ENCODE measurements at places on chromosomes 2 and 18.
A peak's percentile ranks its signal among the peaks of the same experiment; 100 is the strongest.

DNA sequence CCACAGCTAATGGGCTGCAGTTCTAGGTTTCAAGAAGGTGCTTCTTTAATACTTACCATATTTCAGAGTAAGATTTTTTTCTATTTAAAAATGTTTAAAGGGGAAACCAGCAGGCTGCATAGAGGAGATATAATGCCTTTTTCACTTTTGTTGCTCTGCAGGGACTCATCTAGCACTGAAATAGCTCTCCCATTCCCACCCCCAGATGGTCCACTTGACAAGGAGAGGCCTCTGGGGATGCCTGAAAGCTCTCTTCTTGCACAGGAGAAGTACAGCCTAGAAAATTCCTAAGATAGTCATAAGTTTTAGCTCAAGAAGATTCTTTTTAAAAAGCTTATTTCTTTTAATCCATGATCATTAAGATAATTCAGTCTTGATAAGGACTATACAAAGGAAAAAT lies 126.4 kb downstream of the CDH2 start:
- no peak for DNase-seq

GRCh38 chr2:219490600-219491130 lies 8.0 kb upstream of the GMPPA start:
- no peak for DNase-seq

GRCh38 chr2:218081695-218082094 lies 12.6 kb downstream of the RUFY4 start:
- no peak for DNase-seq

DNA sequence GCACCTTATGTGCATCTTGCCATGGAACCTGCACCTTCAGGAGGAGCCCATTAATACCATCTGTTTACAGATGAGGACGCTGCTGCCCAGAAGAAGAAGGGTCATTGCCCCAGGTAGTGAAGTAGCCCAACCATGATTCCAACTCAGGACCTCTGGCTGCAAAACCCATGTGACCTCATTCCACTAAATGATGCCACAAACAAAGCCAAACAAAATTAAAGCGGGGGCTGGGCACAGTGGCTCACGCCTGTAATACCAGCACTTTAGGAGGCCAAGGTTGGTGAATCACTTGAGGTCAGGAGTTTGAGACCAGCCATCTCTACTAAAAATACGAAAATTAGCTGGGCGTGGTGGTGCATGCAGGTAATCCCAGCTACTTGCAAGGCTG lies 202.1 kb downstream of the EIPR1 start:
- no peak for DNase-seq

DNA sequence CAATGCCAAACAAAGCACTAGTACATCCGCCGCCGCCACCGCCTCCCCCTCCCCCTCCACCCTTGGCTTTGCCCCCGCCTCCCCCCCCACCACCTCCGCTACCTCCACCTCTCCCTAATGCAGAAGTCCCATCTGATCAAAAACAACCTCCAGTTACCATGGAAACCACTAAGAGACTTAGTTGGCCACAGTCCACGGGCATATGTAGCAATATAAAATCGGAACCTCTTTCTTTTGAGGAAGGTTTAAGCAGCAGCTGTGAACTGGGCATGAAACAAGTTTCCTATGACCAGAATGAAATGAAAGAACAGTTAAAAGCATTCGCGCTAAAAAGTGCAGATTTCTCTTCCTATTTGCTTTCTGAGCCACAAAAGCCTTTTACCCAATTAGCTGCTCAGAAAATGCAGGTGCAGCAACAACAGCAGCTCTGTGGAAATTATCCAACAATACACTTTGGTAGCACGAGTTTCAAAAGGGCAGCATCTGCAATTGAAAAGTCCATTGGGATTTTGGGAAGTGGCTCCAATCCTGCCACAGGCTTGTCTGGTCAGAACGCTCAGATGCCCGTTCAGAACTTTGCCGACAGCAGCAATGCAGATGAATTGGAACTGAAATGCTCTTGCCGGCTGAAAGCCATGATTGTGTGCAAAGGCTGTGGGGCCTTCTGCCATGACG lies 168.0 kb downstream of the ASXL3 start:
- DNase-seq = no peak

DNA sequence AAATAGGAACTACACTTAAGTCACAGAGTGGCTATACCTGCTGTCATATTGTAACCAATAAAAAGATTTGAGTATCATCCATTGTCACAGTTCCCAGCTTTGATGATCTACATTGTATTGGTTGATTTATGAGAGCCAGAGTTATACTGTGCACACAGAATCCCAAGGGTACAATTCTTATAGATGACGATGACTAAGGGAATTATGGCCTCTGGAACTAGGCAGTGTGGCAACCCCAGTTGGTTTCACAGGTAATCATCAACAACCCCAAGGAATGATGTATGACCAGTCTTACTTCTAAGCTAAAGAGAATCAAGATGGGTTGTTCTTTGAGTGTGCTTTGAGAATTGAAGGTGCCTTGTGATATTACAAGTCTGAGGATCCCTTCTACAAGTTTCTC lies 217.3 kb downstream of the ETAA1 start:
- no peak for DNase-seq

GRCh38 chr2:48734576-48735303 lies 20.8 kb downstream of the LHCGR start:
- DNase-seq = no peak

GRCh38 chr2:211516537-211516936 lies 960.1 kb downstream of the CPS1 start:
- no peak for DNase-seq

DNA sequence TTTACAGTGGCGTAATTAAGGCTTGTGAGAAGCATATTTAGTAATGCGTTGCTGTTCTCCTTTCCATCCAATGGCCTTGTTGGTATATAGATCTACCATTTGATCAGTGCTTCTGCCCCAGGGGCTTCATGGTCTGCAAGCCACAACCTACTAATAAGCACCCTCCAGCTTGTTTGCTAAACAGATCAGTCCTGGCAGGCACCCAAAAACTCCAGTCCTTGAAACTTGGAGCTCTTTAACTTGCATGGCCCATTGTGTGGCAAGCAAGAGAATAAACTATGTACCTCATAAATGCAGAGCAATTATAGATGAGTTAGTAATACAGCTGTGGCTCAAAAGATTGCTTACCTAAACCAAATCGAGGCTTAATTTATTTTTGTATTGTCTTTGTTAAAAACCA lies 158.5 kb downstream of the FTCDNL1 start:
- no peak for DNase-seq

DNA sequence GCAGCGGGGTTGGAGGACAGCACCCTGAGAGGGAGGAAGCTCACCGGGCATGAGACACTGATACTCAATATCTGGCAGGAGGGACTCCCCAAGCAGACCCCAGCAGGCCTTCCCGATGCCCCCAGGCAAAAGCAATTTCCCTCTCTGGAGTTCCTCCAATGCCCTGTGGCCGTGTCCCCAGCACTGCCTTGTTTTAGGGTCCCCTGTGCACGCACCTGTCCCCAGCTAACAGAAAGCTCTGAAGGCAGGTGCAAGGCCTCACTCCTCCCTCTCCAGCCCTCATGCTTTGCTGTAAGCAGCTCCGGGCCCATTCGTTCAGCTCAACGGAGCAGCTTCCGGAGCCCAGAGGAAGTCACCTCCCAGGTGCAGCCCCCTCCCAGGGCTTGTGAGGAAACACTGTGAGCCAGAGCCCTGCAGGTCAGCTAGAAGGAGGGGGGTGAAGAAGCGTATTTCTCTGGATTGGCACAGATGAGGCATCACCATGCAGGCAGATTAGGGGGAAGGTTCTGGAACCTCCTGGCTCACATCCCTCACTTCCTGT lies 50.3 kb upstream of the ID2 start:
- no peak for DNase-seq

DNA sequence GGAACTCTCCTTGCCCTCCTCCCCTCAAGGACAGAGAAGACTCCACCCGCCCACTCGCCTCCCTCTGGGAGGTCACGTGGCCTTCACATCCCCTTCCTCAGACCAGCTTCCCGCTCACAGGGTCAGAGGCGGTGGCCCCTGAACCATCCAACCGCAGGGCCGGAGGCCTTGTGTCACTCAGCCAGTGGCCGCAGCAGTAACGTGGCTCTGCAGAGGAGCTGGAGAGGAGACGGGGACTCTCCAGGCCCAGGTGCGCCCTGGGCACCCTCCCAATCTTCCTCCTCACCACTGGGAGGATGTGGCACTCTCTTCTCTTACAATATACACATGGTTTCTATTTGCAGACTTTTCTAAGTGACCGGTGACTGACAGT lies 161.7 kb downstream of the TWIST2 start:
- DNase-seq = no peak

DNA sequence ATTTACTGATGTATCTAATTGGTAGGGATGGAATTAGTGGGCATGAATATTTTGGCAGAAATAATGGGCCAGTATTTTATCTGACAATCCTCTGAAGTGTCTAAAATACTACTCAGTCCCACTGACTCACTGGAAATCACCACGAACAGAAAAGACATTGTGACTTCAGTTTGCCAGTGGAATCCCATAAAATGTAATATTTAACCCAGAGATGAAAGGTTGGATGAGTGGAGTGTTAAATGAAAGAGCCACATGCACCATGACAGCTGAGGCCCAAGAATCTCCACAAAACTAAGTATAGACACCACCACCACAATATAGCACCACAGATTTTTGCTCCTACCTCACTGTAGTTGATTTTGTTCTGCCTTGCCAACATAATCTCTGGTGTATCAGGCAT lies 103.9 kb downstream of the NEB start:
- DNase-seq = no peak

DNA sequence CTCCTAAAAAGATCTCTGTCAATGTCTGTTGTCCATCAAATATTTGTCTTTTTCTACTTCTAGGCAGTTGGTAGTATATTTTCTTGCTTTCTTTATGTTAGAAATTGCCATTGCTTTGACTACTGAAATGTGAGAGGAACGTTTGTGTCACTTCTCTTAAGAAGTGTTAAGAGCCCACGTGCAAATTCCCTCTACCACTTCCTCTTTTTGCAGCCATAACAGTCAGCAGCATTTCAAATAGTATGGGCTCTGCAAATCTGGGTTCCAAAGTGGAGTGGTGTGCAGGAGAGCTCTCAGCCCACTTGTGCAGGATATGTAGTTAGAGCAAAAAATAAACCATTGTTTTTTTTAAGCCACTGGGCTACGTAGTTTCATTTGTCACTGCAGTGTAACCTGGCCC lies 314.0 kb downstream of the MEIS1 start:
- DNase-seq = no peak

DNA sequence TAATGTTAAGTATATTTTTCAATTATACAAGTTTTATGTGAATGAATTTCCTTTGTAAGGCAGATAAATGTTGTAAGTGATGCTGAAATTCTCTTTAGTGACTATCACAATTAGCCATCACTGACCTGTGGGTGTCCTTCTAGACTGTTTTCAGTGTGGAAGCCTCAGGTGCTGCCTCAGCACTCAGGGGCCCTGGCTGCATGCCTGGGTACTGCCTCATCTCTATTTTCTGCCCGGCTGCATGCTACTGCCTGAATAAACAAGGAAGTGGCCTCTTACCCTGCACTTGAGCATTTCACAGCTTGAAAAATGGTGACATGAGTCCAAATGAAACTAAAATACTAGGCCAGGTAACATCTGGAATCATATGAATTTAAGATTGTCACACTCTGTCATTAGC lies 787.6 kb upstream of the SALL3 start:
- no peak for DNase-seq

GRCh38 chr2:160842286-160842685 lies 317.9 kb upstream of the TANK start:
- DNase-seq = no peak

DNA sequence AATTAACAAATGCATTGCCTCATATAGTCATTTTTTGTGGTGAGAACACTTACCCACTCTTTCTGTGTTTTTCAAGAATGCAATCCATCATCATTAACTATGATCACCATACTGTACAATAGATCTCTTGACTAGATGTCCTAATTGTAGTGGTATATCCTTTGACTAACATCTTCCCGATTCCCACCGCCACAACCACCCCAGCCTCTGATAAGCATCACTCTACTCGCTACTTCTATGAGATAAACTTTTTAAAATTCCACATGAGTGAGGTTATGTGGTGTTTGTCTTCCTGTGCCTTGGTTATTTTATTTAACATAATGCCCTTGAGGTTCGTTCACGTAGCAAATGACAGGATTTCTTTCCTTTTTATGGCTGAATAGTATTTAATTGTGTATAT lies 6.6 kb downstream of the VWA3B start:
- DNase-seq = no peak

- no peak for DNase-seq
Measured at GRCh38 chr2:133378928-133379549, 189.2 kb downstream of the NCKAP5 start.

- no peak for DNase-seq
Measured at GRCh38 chr18:35406666-35407065, 29.5 kb upstream of the ZNF396 start.

GRCh38 chr18:23337599-23338444 lies 115.3 kb upstream of the RIOK3 start:
- no peak for DNase-seq

DNA sequence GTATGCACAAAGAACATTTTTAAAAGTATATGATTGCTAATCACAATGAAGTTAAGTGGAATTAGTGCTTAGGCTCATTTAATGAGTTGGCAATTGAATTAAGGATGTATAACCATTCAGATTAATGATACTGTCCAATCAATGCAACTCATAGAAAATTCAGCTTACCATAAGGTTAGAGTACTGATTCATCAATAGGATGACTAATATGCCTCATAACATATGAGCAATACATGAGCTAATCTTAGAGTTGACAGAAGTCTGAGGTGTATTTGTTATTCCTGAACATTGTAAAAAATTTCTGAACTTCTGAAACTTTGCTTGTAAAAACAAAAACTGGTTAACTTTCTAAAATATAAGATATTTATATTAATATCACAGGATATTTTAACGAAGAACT lies 118.3 kb upstream of the NETO1 start:
- no peak for DNase-seq

- DNase-seq = peak; percentile 82
Measured at GRCh38 chr2:3519255-3520205, at the start of gene ADI1. ADI1 (minus strand) TSS chr2:3519531; CDS start chr2:3519487, 44 bp downstream.

GRCh38 chr18:7232218-7232617 lies 1.3 kb downstream of the LRRC30 start:
- no peak for DNase-seq

- DNase-seq = no peak
Measured at GRCh38 chr2:77479395-77479794, 42.8 kb downstream of the LRRTM4 start.

DNA sequence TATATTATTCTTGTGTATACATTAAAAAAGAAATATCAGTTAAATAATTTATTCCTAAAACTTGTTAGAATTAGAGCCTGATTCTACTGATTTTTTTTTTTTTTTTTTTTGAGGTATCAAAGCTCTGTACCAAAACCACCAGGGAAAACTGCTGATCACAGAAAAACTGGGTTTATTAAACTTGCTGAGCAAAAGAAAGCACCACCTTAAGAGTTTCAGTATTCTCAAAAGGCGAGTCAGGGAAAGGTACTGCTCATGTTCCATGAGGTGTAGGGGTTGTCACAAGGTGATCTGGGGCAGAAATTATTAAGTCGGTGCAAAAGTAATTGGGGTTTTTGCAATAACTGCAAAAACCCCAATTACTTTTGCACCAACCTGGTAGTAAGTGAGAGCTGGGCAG lies 51.7 kb upstream of the KLF7 start:
- no peak for DNase-seq

GRCh38 chr2:65220432-65221131 lies 7.0 kb upstream of the ACTR2 start:
- DNase-seq = no peak

- DNase-seq = no peak
Measured at GRCh38 chr2:191666732-191667131, 11.2 kb upstream of the NABP1 start.
